Activated CD8-positive, alpha-beta T cell treated with anti-CD3 and anti-CD28 coated beads, Interleukin-2, amount 10 ng/mL, durations not matched to agents 7 days and 5 days (primary cell): ENCODE measurements at places on chromosomes 5 and 9. TPM values are rescaled to one million over a fixed set of nuclear protein-coding genes. Genes with fewer than 3 reads are reported as not detected.

Gene ECSCR
- total RNA-seq = not detected

Gene MLANA
- total RNA-seq = not detected

DNA sequence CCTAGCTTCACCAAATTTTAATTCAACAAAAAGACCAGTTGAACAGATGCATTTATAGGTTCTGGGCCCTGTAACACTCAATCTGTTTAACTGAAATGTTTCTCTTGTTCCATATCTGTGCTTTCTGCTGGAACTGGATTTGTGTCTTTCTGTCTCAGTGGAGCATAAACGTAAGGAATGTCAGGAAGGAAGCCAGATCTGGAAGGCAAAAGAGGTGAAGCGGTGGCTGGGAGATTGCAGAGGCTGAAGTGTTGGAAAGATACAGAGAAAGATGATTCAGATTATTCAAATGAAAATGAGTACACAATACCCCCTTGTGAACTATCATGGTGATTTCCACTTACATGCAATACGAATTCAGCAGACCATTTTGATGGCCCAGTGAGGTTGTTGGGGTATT is 406.8 kb downstream of the BRINP1 start:
- H3K36me3 ChIP-seq = no peaks in the 10 kb centered on the region
- H3K4me1 ChIP-seq = no peaks in the 10 kb centered on the region
- H3K27ac ChIP-seq = no peak overlapping the region
- H3K4me3 ChIP-seq = no peak overlapping the region
- no peak for DNase-seq
- no peaks in the 10 kb centered on the region for H3K27me3 ChIP-seq

- H3K4me3 ChIP-seq = no peak overlapping the region
- DNase-seq = no peak
- H3K4me1 ChIP-seq = no peaks in the 10 kb centered on the region
- no peak overlapping the region for H3K27ac ChIP-seq
- H3K27me3 ChIP-seq = no peaks in the 10 kb centered on the region
Observed at GRCh38 chr5:112776301-112776856, 38.7 kb downstream of the APC start.

DNA sequence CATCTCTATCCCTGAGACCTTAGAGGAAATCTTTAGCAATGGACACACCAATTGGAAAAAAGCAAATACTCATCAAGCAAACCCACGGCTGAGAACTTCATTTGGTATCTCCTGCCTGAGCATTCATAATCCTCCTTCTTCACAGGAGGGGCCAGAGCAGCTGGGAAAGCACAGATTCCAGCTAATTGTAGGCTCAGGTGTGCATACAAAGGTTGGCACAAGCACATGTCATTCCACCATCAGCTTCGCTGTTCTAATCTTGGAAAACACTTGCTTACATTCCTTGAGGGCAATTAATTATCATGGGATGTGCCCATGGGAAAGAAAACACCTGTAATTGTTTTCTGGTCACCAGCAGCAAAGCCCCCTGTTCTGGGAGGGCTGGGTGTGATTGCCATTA is 376.6 kb downstream of the SPOCK1 start:
- H3K4me3 ChIP-seq = no peak overlapping the region
- H3K27me3 ChIP-seq = no peaks in the 10 kb centered on the region
- H3K27ac ChIP-seq = no peak overlapping the region
- no peaks in the 10 kb centered on the region for H3K4me1 ChIP-seq
- no peaks in the 10 kb centered on the region for H3K36me3 ChIP-seq

DNA sequence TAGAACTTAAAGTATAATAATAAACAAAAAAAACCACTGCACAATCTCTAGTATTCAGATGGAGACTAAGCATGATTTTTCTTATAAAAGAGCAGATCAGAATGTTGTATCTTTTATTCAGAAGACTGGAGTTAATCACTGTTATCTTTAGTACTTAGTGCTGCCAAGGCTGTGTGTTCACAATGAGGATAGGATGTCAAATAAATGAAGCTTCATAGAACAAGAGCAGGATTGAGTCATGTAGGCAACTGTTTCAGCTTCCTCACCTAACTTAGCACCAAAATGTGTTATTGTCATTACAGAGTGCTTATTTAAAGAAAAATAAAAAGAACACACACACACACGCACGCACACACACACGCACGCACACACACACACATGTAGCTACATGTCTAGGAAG is 58.1 kb upstream of the CDKN2B start:
- peaks cover 74% of the 10 kb centered on the region for H3K4me1 ChIP-seq
- H3K27me3 ChIP-seq = no peaks in the 10 kb centered on the region
- no peak overlapping the region for H3K4me3 ChIP-seq
- DNase-seq = no peak
- H3K36me3 ChIP-seq = peaks cover 59% of the 10 kb centered on the region

- DNase-seq = peak; percentile 45
- peak overlapping the region; percentile 94 for H3K4me3 ChIP-seq
- H3K36me3 ChIP-seq = peaks cover 36% of the 10 kb centered on the region
- H3K27me3 ChIP-seq = peaks cover 21% of the 10 kb centered on the region
- H3K27ac ChIP-seq = peak overlapping the region; percentile 97
Observed at GRCh38 chr9:21995666-21996398, 1.2 kb downstream of the CDKN2B-AS1 start.

GRCh38 chr9:477193-477592 is 262.5 kb downstream of the DOCK8 start:
- H3K4me1 ChIP-seq = no peaks in the 10 kb centered on the region
- no peak for DNase-seq
- H3K36me3 ChIP-seq = peaks cover 4% of the 10 kb centered on the region
- no peak overlapping the region for H3K27ac ChIP-seq
